Esophagus muscularis mucosa (tissue), 4 donors: ENCODE measurements at places on chromosomes 16 and 17. TPM values are rescaled to one million over a fixed set of nuclear protein-coding genes. Genes with fewer than 3 reads are reported as not detected.

Gene GPRC5B
- 14.1 TPM for total RNA-seq

Gene KIF2B
- not detected for total RNA-seq

Gene GINS3
- total RNA-seq: 1.7 TPM

Gene DCTPP1
- total RNA-seq: 12.0 TPM

Gene IGF2BP1
- total RNA-seq: not detected

Gene PSMD3
- 58.1 TPM for total RNA-seq

Gene EEF2KMT
- 10.0 TPM for total RNA-seq

Gene CSH2
- not detected for total RNA-seq

Gene CMIP
- 20.7 TPM for total RNA-seq

Gene NPIPA2
- 2.5 TPM for total RNA-seq

Gene CTRB1
- not detected for total RNA-seq

GRCh38 chr17:78965491-78965924 is 14.2 kb downstream of the LGALS3BP start:
- no peak overlapping the region for H3K27ac ChIP-seq
- DNase-seq: no peak
- H3K4me1 ChIP-seq: peaks cover 6% of the 10 kb centered on the region
- H3K4me3 ChIP-seq: no peak overlapping the region
- no peaks in the 10 kb centered on the region for H3K36me3 ChIP-seq

- no peak for DNase-seq
- H3K27ac ChIP-seq: no peak overlapping the region
- H3K27me3 ChIP-seq: no peaks in the 10 kb centered on the region
- H3K36me3 ChIP-seq: no peaks in the 10 kb centered on the region
- no peak overlapping the region for H3K4me3 ChIP-seq
These were observed 32.2 kb downstream of the RCVRN start for GRCh38 chr17:9872852-9873251.

GRCh38 chr17:46064460-46064859 is 65.4 kb downstream of the STH start:
- DNase-seq: no peak
- H3K27me3 ChIP-seq: no peaks in the 10 kb centered on the region
- H3K27ac ChIP-seq: no peak overlapping the region
- H3K36me3 ChIP-seq: peaks cover 55% of the 10 kb centered on the region

- no peaks in the 10 kb centered on the region for H3K27me3 ChIP-seq
- H3K4me1 ChIP-seq: peaks cover 25% of the 10 kb centered on the region
- DNase-seq: no peak
These were observed 24.9 kb upstream of the RFFL start for GRCh38 chr17:35088356-35088880.

- no peak overlapping the region for H3K4me3 ChIP-seq
- H3K27me3 ChIP-seq: no peaks in the 10 kb centered on the region
- peaks cover 57% of the 10 kb centered on the region for H3K36me3 ChIP-seq
These were observed 24.4 kb downstream of the CCDC57 start for GRCh38 chr17:82188001-82188961.

DNA sequence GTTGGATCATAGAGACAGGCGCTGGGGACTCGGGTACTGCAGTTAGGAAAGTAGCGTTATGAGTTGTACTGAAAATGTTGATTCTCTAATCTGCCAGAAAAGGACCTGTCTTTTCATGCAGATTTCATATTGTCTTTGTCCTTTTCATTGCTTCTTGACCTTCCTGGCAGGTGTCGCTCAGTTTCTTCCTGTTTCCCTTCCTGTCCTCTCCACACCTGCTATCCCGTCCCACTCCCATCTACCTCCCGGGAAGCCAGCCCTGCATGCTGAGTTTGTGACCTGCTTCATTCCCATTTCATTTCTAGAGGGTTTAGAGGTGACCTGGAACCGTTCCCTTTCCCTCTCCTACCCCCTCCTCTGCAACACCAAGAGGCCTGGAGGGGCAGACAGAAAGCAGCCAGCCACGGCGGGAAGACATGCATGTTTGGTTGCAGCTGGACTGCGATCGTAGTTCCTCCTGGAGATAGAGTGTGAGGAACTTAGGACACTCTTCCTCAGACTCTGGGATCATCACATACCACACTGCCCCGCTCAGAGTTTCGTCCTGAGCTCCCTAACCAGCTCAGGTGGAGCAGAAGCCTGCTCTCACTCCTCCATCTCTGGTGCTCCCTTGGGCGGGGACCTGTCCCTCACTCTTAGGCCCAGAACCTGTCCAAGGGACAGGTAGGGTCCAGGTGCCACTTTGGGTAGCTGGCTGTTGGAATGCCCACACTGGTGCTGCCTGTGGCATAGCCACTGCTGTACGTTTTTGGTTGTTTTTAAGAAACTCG is 23.9 kb upstream of the ARHGAP23 start:
- no peak overlapping the region for H3K27ac ChIP-seq
- DNase-seq: no peak

GRCh38 chr17:606508-607250 is 108.0 kb downstream of the VPS53 start:
- no peak for DNase-seq
- H3K36me3 ChIP-seq: peaks cover 5% of the 10 kb centered on the region
- no peaks in the 10 kb centered on the region for H3K27me3 ChIP-seq
- no peak overlapping the region for H3K27ac ChIP-seq

DNA sequence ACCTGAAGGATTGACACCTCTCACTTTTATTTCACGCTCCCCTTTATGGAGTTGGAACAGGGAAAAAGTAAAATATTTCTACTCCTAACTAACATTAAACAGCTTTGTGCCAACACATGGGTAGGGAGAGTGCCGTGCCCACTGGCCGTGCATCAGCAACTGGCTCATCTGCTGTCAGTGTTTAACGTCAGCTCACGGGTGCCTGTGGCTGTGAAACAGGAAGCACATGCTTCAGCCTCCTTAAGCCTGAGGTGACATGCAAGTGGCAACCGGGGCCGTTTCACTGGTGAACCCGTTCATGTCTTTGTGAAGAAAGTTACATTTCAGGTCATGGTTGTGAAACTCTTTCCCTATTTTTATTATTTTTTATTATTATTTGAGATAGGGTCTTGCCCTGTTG is 3.2 kb downstream of the SPG7 start:
- peaks cover 52% of the 10 kb centered on the region for H3K36me3 ChIP-seq
- peaks cover 26% of the 10 kb centered on the region for H3K4me1 ChIP-seq
- H3K27ac ChIP-seq: no peak overlapping the region
- no peak for DNase-seq

GRCh38 chr16:28495098-28495793 is 803 bp downstream of the APOBR start:
- H3K27me3 ChIP-seq: no peaks in the 10 kb centered on the region
- no peaks in the 10 kb centered on the region for H3K36me3 ChIP-seq
- peak overlapping the region; percentile 26 for H3K4me3 ChIP-seq
- H3K4me1 ChIP-seq: peaks cover 18% of the 10 kb centered on the region
- H3K27ac ChIP-seq: peak overlapping the region; percentile 34
- DNase-seq: no peak

GRCh38 chr17:35368081-35368830 is 5.2 kb downstream of the SLFN11 start:
- no peak for DNase-seq
- H3K27ac ChIP-seq: no peak overlapping the region
- peaks cover 7% of the 10 kb centered on the region for H3K4me1 ChIP-seq
- peaks cover 15% of the 10 kb centered on the region for H3K36me3 ChIP-seq

- DNase-seq: no peak
- H3K27ac ChIP-seq: no peak overlapping the region
- H3K36me3 ChIP-seq: peaks cover 98% of the 10 kb centered on the region
- H3K4me1 ChIP-seq: no peaks in the 10 kb centered on the region
- no peaks in the 10 kb centered on the region for H3K27me3 ChIP-seq
These were observed 47.2 kb downstream of the PIPOX start for GRCh38 chr17:29090108-29090507.

GRCh38 chr16:46947900-46948547 is 25.4 kb downstream of the DNAJA2 start:
- DNase-seq: no peak
- H3K36me3 ChIP-seq: no peaks in the 10 kb centered on the region
- H3K4me3 ChIP-seq: no peak overlapping the region
- H3K4me1 ChIP-seq: no peaks in the 10 kb centered on the region
- no peak overlapping the region for H3K27ac ChIP-seq

DNA sequence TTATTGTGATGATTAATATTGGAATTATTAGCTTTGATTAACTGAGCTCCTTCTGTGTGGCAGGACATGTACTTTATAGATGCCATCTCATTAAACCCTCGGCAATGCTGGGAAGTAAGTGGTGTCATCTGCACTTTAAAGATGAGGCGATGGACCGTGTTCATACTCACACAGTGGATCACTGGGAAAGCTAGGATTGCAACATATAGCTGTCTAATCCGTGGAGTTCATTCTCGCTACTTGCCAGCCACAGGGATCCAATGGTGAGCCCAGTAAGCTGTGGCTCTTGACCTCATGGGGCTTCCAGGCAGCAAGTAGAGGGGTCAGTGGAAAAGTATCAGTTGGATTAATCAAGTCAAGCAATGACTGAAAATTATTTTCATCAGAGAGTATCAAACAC is 587.9 kb downstream of the CDH13 start:
- H3K4me1 ChIP-seq: no peaks in the 10 kb centered on the region
- no peak overlapping the region for H3K27ac ChIP-seq
- no peak overlapping the region for H3K4me3 ChIP-seq

DNA sequence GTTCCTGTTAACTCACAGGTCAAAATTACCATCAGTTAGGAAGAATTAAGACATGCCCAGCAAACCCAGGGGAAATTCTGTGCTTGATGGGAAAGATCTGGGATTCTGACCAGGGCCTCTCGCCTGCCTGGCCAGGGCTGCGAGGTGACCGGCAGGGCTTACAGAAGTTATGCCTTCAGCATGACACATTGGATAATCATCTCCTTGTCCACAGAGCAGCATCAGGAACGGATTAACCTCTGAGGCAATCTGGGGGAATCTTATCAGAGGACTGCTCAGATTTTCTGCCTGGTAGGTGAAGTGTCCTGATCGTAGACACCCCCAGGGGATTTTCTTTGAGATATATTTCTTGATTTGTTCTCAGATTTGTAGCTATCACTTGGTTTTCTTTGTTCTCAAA is 172.5 kb downstream of the HS3ST3A1 start:
- DNase-seq: peak; percentile 39
- no peaks in the 10 kb centered on the region for H3K36me3 ChIP-seq
- no peak overlapping the region for H3K4me3 ChIP-seq
- H3K4me1 ChIP-seq: no peaks in the 10 kb centered on the region
- H3K27me3 ChIP-seq: no peaks in the 10 kb centered on the region
- no peak overlapping the region for H3K27ac ChIP-seq

DNA sequence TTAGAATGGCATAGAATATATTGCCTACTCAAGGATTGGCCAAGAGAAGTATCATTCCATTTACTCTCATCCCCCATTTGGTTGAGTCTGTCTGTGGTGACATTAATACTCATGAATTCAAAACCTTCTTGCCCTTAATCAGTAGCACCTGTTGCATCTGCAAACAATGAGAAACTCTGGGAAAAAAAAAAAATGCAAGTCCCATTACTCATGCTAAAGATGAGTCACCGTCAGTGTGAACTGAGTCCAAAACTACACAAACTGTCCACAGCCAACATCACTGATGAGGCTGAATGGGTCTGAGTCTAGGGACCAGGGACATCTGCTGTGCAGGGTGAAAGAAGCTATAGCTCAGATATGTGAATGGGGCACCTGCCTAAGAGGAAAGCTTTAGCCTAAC is 96.9 kb upstream of the ADAMTS18 start:
- no peaks in the 10 kb centered on the region for H3K27me3 ChIP-seq
- peak; percentile 19 for DNase-seq
- H3K4me1 ChIP-seq: no peaks in the 10 kb centered on the region

DNA sequence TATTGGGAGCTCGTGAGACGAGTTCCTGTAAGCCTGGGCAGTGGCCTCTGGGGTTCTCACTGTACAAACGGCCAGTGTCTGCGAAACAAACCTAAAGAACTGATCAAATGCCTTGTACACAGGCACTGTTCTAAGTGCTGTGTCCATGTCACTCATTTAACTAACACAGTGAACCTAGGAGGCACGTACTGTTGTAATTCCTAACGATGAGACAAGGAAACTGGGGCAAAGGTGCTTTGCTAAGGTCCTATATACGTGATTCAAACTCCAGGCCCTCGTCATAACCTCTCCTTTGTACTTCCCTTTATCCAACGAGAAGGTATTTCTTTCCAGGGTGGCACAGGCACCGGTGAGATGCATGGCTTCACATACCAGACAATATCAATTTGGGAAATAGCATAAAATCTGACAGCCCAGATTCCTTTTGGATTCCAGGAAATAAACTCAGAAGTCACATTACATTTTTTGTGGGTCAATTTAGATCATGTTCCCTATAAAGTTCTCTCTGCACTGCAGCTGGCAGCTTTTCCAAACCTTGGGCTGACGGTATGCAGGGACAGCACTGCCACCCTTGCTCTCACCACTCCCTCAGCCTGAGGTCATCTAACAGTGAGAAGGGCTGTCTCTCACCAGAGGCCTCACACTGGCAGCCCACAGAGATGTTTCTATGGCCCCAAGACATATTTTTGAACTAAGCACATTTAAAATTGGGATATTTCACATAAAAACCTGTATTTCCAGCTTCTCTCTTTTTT is 18.3 kb downstream of the GLYR1 start:
- DNase-seq: no peak
- H3K36me3 ChIP-seq: peaks cover 62% of the 10 kb centered on the region
- no peak overlapping the region for H3K27ac ChIP-seq
- no peak overlapping the region for H3K4me3 ChIP-seq

- no peak for DNase-seq
- no peak overlapping the region for H3K4me3 ChIP-seq
- H3K27me3 ChIP-seq: peaks cover 3% of the 10 kb centered on the region
- no peak overlapping the region for H3K27ac ChIP-seq
- peaks cover 7% of the 10 kb centered on the region for H3K36me3 ChIP-seq
These were observed 49.0 kb downstream of the NT5M start for GRCh38 chr17:17351901-17352781.

DNA sequence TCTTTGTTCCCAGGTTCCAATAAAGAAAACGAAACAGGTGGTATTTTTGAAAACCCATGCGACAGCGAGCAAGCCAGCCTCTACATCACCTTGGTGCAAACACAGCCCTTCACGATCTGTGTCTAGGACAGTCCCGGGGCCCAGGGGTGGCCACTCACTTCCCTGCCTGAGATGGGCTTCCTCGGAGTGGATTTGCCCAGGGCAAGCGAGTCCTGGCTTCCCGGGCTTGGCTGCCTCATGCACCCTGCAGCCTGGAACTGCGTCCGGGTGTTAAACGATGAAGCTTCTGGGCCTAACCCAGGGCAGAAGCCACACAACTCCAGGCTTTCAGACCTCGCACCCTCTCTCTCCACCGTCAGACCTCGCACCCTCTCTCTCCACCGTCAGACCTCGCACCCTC is 66.0 kb downstream of the RPH3AL start:
- no peaks in the 10 kb centered on the region for H3K27me3 ChIP-seq
- no peak overlapping the region for H3K4me3 ChIP-seq
- no peak overlapping the region for H3K27ac ChIP-seq
- no peaks in the 10 kb centered on the region for H3K36me3 ChIP-seq
- no peak for DNase-seq
- no peaks in the 10 kb centered on the region for H3K4me1 ChIP-seq

DNA sequence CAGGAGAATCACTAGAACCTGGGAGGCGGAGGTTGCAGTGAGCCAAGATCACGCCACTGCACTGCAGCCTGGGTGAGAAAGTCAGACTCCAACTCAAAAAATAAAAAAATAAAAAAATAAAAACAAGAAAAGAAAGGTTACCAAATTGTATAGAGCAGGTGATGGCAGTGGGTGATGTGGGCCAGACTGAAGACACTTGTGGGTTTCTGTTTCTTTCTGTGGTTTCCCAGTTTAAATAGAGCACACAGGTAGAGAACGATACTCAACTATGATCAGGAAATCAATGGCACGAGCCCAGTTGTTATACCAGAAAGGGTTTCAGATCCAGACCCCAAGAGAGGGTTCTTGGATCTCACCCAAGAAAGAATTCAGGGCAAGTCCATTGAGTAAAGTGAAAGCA is 32.6 kb downstream of the NUBP1 start:
- no peak overlapping the region for H3K4me3 ChIP-seq
- no peaks in the 10 kb centered on the region for H3K27me3 ChIP-seq
- H3K36me3 ChIP-seq: no peaks in the 10 kb centered on the region
- no peak overlapping the region for H3K27ac ChIP-seq
- no peaks in the 10 kb centered on the region for H3K4me1 ChIP-seq
